ENCODE measurements at places on chromosomes 2 and 18.

DNA sequence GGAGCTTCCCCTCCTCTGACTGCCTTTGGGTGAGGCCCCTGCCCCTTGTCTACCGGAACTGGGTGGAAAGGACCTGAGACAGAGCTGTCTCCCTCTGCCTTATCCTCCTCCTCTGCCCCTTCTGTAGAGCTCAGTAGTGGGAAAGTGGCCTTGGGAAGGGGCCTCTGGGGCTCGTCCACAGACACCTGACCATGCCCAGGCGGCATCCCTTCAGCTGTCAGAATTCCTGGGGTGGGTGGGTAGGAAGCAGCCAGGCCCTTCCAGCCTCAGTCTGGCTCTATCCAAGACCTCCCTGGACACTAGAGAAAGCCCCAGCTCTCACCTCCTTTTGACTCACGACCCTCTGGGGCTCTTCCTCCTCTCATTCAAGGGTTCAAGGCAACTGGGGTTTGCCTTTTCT lies 35.6 kb downstream of the B3GNT2 start:
- DNase-seq: no peak

DNA sequence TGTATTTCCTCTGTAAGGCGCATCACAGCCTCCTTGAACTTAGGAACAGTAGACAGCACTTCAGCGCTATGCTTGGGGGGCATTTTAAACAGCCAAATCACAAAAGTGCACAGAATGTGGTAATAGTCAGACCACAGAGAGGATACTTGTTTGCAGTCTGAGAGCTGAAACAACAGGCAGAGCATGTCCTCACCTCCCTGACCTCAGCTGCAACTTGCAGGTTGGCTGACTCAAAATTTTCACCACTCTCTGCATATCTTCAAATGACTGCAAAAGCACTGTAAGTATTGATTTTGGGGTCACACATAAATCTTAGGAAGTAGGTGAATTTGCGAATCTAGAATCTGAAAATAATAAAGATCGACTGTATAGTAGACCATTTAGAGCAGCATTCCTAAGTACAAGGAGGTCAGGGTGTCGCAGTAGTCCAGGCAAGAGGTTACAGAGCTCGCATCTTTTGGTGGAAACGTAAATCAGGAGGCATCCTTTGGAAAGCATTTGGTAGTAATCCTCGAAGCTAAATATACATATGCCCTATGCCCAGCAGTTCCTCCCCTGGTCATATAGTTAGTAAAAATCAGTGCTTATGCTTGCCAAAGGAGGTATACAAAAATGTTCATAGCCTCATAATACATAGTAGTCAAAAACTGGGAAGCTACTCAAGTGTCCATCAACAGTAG lies 108.2 kb upstream of the MYCN start:
- DNase-seq: no peak

GRCh38 chr18:68447286-68447685 lies 267.6 kb downstream of the TMX3 start:
- DNase-seq: no peak

GRCh38 chr18:49020129-49020528 lies 69.4 kb upstream of the SMAD7 start:
- no peak for DNase-seq

GRCh38 chr2:159942146-159942545 lies 120.3 kb downstream of the PLA2R1 start:
- no peak for DNase-seq

GRCh38 chr2:110991911-110992310 lies 128.8 kb upstream of the BCL2L11 start:
- DNase-seq: no peak

DNA sequence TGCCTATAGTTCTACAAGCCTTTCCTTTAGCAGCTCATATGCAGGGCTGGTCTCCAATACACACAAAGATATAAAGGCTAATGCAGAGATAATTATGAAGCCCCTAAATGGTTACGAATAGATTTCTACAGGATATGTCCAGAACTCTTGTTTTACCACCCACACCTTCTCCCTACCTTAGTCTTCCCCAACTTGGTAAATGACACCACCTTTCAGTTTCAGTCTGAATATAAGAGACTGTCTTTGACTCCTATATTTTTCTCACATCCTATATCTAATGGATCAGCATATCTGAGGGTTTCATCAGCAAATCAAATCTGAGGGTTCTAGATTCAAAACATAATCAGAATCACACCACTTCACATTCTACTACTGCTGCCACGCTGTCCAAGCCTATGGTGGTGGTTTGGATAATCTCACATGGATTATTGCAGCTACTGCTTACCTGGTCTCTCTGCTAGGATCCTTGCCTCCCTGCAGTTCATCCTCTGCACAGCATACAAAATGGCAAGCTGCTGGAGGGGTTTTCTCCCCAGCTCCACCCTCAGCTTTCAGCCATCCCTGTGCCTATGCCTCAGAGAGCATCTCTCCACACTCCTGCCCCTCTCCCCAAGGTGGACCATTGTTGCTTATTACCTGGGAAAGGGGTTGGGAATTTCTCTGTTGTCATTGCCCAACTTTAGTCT lies 178.0 kb upstream of the SPOPL start:
- no peak for DNase-seq

DNA sequence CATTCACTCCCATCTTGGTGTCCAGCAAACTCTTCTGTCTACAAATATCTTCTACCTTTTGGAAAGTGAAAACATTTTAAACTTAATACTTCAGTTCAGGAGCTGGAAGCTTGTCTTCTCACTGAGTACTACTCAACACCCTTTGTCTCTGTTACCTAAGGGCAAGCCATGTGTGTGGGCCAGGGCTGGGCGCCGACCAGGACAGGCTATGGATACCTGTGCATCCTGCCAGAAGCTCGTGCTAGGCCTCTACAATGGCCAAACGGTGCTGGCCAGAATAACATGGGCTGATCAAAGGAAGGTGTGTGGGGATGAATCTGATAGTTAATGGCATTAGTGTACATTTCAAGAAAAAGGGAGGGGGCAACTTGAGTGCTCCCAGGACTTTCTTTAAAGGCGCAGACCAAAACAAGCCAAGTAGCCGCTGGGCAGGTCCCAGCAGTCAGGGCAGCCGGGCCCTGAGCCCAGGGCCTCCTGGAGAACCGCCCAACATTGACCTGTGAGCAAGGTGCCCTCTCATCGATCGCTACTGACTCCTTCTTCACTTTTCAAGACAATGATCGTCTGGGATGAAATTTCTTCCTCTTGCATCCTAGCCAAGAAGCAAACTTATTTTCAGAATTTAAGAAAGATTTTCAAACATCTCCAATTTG lies 29.0 kb upstream of the ID2 start:
- no peak for DNase-seq

GRCh38 chr18:35089382-35089781 lies 48.2 kb downstream of the MAPRE2 start:
- no peak for DNase-seq

DNA sequence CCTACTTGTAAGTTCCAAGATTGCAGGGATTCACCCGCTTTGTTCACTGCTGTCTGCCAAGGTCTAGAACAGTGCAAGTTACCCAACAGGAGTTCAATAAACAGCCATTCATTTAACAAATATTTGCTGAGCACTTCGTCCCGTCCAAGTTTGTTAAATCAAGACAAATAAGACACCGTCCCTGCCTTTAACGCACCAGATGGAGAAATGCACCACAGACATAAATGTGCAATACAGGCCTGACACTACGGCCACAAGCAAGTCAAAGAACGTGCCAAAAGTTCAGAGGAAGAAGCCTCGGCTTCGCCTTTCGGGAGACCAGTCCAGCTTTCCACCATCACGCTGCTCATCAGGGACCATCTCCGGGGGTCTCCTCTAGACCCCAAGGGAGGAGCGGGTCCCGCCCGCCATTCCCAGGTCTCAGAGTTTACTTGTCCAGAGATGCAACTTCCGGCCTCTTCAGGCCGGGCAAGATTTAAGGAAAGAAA lies 429 bp downstream of the C2orf76 start:
- DNase-seq: no peak

- DNase-seq: no peak
These were observed 22.8 kb upstream of the MYO3B start for GRCh38 chr2:170155022-170155722.

DNA sequence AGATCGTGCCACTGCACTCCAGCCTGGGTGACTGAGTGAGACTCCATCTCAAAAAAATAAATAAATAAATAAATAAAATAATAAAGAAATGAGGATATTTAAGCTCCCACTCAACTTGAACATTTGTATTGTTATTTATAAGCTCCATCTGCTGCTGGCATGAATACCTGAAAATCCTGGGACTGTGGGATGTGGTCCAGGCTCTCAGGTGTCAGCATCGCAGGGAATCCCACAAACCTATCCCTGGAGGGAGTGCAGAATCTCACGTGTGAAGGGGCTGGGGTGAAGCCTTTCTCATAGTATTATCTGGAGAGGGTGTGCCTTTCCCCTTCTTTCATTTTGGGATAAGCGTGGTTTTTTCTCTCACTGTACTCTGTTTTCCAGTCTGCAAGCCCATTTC lies 47.4 kb upstream of the POLE4 start:
- no peak for DNase-seq

DNA sequence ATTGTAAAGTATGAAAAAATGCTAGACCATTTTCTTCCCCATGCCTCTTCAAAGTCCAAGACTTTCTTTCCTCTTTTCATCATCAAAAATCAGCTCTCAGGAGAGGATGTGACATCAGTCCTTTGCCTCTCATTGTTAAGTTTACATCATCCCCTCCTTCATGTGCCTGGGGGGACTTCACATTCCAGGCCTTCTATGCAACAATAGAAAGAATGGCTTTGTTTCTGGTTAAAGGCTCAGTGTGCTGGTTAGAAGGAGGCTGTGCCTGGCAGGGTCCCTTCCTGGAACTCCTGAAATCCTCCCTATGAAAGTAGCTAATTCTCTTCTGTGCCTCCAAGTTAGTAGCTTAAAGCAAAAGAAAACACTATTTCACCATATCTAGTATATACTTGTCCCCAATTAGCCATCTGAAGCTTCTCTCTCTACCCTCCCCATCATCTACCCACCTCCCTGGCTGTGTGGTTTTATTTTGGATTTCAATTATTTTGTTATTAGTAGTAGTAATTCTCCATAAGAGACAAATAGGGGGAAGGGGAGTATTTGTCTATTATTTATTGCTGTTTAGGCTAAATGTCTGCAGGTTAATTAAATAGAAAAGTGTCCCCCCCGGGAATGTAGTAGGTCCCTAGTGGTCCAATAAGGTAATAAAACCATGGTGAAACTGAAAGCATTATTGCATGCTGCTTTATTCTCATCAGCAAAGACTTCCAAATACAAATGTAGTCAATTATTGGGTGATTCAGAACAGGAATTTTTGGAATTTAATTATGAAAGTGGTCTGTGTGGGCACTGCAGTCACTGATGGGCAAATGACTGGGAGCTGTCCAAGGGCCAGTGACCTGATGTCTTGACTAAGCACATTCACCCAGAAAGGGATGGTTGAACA lies 69.0 kb downstream of the CPO start:
- no peak for DNase-seq

- DNase-seq: no peak
These were observed 1667.0 kb downstream of the DPP10 start for GRCh38 chr2:116109471-116109870.

DNA sequence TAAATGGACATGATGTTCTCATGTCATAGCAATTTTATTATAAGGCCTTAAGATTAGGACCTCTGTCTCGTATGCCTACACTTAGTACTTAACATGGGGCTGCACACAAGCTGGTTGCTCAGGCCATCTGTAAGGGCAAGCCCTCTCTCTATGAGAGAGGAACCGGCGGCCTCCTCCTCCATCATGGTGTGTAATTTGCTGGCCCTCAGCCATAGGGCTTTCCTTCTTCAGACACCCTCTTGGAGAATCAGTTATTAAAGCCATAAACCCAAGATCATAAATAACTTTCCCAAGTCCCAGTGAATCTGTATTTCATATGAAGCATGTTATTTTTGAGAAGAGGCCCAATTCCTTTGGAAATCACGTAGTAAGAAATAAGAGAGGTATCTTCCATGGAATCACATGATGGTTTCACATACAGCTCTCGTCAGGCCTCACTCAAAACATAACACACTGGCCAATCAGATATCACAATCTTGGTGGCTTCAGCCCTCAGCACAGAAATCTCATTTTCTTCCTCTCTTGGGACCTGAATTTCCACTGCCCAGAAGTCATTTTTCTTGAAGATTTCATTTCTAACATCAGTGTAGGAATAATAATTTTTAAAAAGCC lies 92.6 kb downstream of the RDH14 start:
- no peak for DNase-seq

GRCh38 chr18:10142496-10143160 lies 228.8 kb downstream of the VAPA start:
- DNase-seq: no peak

DNA sequence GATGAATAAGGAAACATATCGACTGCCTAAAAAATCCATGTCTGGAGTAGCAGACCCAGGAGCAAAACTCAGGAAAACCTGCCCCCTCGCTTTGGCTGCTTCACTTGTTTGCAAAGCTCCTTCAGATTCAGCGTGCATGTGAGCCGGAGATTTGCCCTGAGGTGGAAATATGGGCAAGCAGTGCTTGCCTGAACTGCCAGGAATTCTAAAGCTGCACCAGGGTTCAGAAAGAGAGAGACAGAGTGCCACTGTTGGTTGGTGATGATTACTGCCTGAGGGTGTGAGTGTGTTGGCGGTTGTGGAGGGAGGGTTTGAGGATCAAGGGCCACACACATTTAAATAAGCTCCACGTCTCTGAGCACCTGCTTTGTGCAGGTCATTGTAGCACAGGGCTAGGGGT lies 139.6 kb upstream of the RGPD4 start:
- no peak for DNase-seq

DNA sequence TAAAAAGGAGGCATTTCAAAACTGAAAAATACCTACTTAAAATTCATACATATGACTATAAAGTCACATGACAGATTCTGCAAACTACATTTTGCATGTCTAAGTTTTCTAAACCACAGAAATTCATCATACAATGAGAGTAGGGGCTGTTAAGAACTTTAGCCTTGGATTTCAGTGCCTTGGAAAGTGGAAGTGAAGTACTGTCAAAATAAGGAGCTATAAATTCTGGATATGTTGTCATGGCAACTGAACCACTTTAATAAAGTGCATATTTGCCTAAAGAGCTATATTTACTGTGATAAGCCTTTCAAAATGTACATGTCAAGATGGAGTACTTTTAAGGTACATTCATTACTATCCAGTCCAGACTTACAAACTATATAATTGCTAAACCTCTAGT lies 227.1 kb downstream of the RAB3GAP1 start:
- no peak for DNase-seq

DNA sequence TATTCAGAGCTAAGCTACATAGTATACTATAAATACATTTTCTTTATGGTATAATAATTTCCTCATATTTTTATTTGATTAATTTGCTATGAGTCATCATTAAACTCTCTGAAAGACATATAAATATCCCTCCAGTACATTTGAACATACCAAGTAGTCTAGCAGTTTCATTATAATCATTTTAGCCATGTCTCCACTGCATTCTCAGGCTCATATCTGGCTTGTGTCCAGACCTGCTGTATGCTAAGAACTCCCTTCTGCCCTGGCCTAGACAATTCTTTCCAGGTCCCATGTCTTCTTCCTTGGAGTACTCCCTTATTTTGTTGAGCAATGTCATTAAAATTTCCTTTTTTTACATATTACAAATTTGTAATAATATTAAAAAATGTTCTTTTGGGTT lies 16.6 kb upstream of the DYNC1I2 start:
- no peak for DNase-seq
